ENCODE measurements at places on chromosomes 12 and 14. TPM values are rescaled to one million over a fixed set of nuclear protein-coding genes. Genes with fewer than 3 reads are reported as not detected.

GRCh38 chr12:68237619-68238018 lies 12.0 kb upstream of the IL26 start:
- no peak for DNase-seq
- peaks cover 49% of the 10 kb centered on the region for H3K4me1 ChIP-seq
- H3K27ac ChIP-seq: peak overlapping the region; percentile 14
- H3K4me3 ChIP-seq: peak overlapping the region; percentile 97
- H3K36me3 ChIP-seq: peaks cover 2% of the 10 kb centered on the region

Gene CACNA1C
- 0.16 TPM for total RNA-seq

Gene KRT77
- total RNA-seq: not detected

DNA sequence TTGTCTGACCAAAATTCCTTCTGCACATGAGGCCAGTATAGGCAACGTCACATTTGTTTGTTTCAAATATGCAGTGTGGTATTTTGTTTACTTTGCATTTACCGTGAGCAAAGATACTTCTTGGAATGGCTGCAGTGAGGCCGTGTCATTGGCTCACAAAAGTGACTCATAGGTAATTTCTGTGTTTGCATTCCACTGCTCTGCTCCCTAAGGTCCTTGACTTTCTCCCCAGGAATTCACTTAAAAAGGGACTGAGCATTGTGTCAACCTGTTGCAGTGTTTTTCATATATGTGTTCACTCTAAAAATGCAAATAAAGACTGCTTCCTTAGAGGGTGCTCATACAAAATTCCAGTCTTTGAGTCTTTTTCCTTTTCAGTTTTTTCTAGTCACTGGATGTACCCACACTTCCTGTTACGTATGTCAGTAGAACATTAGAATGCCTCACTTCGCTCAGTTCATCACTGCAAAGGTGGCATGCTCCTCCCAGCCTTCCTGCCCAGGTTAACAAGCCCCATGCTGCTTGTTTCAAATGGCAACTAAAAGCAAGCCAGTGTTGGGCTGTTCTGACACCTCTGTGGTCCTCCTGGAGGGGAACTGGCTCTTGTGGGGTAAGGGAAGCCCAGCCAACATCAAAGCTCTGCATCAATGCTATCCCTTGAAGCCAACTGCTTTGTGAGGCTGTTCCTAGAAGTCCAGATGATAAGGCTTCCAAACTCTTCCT lies 9.1 kb downstream of the C12orf76 start:
- peaks cover 36% of the 10 kb centered on the region for H3K4me1 ChIP-seq
- H3K36me3 ChIP-seq: peaks cover 12% of the 10 kb centered on the region
- peak overlapping the region; percentile 35 for H3K4me3 ChIP-seq
- peak overlapping the region; percentile 94 for H3K27ac ChIP-seq
- H3K27me3 ChIP-seq: no peaks in the 10 kb centered on the region

DNA sequence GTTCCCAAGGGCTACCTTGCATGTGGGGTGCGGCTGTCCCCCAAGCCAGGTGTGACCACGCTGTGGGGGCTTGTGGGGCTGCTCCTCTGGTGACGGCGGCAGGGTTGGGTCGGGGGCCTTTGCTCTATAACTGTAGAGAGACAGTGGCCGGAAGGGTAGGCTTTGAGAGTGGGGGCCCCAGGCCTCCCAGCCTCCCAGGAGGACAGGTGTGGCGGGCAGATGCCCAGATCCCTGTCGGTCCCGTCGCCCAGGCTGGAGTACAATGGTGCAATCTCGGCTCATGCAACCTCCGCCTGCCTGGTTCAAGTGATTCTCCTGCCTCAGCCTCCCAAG lies 2.7 kb upstream of the GPR132 start:
- peak overlapping the region; percentile 97 for H3K27ac ChIP-seq
- H3K27me3 ChIP-seq: no peaks in the 10 kb centered on the region
- no peaks in the 10 kb centered on the region for H3K36me3 ChIP-seq
- H3K4me3 ChIP-seq: peak overlapping the region; percentile 23

- DNase-seq: no peak
- H3K27ac ChIP-seq: no peak overlapping the region
- no peaks in the 10 kb centered on the region for H3K27me3 ChIP-seq
- H3K36me3 ChIP-seq: no peaks in the 10 kb centered on the region
- H3K4me3 ChIP-seq: no peak overlapping the region
Observed at GRCh38 chr14:68232300-68233055, 412.9 kb downstream of the RAD51B start.
